NCI-H1417 treated with DMSO at 0.1 percent for 48 hours (cell line): ENCODE measurements at places on chromosomes 4 and X.

GRCh38 chr4:146158036-146158745 is 17.3 kb upstream of the LSM6 start:
- no peak for DNase-seq

- no peak for DNase-seq
These were observed 194.0 kb upstream of the CASK start for GRCh38 chrX:42117318-42117717.

GRCh38 chr4:85368932-85369331 is 106.0 kb upstream of the ARHGAP24 start:
- no peak for DNase-seq

DNA sequence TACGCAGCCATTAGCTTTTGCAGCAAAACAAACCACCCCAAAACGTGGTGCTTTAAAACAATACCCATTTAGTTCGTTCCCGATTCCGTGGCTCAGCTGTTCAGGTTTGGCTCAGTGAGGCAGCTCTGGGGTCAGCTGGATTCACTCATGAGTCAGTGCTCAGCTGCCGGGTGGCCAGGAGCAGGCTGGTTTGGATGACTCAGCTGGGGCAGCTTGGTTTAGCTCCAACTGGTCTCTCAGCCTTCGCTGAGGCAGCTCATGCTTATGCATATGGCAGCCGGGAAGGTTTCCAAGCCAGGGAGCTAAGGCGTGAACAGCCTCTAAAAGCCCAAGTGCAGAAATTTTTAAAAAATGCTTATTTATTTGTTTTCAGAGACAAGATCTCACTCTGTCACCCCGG is 13.3 kb upstream of the CD99 start:
- no peak for DNase-seq

GRCh38 chr4:105281124-105281415 is 134.4 kb downstream of the TET2 start:
- DNase-seq: no peak
